ENCODE measurements at places on chromosomes 2 and 18. TPM values are rescaled to one million over a fixed set of nuclear protein-coding genes. Genes with fewer than 3 reads are reported as not detected.

DNA sequence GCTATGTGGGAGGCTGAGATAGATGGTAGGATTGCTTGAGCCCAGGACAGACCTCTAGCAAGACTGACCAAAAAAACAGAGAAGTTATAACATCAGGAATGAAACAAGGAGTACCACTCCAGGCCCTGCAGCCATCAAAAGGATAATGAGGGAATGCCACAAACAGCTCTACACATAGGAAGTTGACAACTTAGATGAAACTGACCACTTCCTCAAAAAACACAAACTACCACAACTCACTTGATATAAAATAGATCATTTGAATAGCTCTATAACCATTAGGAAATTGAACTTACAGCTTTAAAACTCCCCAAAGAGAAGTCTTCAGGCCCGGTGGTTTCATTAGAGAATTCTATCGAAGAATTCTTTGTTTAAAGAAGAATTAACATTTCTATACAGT lies 12.9 kb upstream of the ESPNL start:
- no peak for DNase-seq

GRCh38 chr18:13618760-13619438 lies 107.5 kb downstream of the FAM210A start:
- no peak for DNase-seq

DNA sequence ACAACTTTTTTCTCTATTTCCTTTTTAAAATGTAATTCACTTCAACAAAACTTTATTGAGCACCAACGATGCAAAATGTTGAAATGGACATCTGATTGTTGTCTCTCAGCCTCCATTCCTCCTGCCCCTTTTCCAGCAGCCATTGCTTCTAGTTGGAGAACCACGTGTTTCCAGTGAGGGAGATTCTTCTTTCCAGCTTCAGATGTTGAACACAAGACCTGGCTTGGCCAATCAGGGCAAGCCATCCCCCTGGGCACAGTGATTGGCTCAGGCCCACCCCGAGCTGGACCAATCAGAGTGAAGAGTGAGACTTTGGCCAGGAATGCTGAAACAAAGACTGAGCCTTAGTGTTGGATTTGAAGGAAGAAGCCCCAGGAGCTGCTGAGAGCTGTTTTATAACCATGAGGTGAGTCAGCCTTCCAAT lies 59.0 kb downstream of the E2F6 start:
- peak; percentile 96 for DNase-seq

SCYGR3 gene
- not detected for total RNA-seq

DNA sequence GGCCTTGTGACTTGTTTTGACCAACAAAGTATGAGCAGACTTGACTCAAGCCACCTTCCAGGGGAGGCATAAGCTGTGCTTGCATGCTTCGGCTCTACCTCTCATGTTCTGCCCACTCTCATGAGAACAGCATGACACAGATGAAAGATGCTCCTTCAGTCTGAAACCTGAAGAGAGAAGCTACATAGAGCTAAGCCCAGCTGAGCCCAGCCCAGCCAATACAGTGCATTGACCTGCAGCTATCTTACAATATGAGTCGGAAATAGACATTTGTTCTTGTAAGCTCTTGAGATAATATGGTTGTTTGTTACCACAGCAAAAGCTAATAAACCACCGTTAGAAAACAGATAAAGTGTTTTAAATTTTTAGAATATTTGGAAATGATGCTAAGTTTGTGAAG lies 426.7 kb upstream of the PKDCC start:
- no peak for DNase-seq

GRCh38 chr18:75829091-75829490 lies 401.6 kb upstream of the SMIM21 start:
- DNase-seq = no peak

DNA sequence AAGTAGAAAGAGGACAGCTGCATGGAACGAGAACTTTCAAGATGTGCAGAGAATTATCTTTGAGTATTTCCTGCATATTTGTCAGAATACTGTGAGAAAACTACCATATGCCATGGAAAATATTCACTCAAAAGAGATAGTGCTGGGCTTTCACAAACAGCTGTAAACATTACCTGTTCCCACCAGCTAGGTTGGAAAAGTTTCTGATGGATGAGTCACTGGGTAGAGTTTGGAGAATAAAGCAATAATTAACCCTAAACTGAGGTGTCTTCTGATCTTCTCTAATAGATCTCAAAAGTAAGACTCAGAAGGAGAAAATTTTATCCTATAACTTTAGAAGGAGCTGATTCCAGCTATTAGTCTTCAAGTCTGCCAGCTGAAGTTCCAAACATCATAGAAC lies 3.9 kb upstream of the FSIP2 start:
- DNase-seq = no peak

ALLC gene
- not detected for total RNA-seq

DNA sequence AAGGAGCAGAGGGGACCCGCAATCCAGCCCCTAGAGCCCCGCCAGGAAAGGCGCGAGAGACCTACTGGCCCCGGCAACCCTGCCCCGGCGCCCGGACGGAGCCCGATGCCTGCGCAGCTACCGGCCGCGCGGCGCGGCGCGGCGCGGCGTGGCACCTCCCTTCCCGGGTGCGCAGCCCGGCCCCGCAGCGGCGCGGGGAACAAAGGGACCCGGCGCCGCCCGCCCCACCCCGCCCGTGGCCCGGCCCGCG lies 307 bp downstream of the CDH2 start:
- no peak for DNase-seq

GALNT5 gene
- total RNA-seq = 61.9 TPM

STPG4 gene
- total RNA-seq = not detected

IL36A gene
- total RNA-seq = not detected

IRS1 gene
- 49.9 TPM for total RNA-seq

PEX13 gene
- 22.2 TPM for total RNA-seq

DNA sequence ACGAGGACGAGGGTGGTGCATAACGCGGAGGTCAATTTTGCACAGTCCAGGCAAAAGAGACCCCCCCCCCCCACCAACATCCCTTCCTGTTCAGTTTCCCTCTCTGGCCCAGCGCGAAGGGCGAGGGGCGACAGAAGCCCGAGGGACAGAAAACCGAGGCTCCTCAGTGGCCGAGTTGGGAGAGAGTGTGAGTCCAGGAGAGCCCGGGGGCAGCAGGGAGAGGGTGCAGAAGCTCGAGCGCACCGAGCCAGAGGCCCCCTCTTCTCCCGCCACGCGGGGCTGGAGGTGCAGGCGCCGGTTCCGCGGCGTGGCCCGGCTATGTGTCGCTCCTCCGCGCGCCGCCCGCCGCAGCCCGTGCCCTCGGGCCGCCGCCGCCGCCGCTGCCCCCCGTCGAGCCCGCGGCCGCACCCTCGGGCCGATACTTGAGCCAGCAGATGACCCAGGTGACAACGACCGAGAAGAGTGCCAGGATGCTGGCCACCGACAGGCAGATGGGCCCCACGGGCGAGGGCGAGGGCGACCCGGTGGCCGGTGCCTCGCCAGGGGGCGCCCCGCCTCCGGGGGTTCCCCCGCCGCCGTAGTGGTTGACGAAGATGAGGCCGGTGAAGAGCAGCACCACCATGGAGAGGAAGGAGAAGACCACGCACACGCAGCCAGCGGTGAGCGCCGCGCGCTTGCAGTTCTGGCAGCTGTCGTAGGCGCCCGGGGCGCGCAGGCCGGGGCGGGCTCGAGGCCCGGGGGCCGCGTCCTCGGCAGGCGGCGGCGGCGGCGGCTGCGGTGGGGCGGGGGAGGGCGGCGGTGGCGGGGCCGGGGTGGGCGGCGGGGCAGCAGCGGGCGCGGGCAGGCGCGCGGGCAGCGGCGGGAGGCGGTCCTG lies 20.2 kb upstream of the PAX3 start:
- DNase-seq = no peak

- DNase-seq = no peak
These were observed 1037.7 kb upstream of the KLHL29 start for GRCh38 chr2:22347306-22347705.

- no peak for DNase-seq
These were observed 301.4 kb upstream of the CNTNAP5 start for GRCh38 chr2:123723706-123724105.

GRCh38 chr18:10878703-10879102 lies 270.7 kb downstream of the PIEZO2 start:
- no peak for DNase-seq

GRCh38 chr2:117723483-117723882 lies 91.0 kb upstream of the DDX18 start:
- no peak for DNase-seq

GRCh38 chr18:11994336-11994702 lies 13.0 kb downstream of the IMPA2 start:
- peak; percentile 67 for DNase-seq

All from HFFc6 (cell line).